Fibroblast of gingiva (primary cell): ENCODE measurements at places on chromosomes 1 and 21.

DNA sequence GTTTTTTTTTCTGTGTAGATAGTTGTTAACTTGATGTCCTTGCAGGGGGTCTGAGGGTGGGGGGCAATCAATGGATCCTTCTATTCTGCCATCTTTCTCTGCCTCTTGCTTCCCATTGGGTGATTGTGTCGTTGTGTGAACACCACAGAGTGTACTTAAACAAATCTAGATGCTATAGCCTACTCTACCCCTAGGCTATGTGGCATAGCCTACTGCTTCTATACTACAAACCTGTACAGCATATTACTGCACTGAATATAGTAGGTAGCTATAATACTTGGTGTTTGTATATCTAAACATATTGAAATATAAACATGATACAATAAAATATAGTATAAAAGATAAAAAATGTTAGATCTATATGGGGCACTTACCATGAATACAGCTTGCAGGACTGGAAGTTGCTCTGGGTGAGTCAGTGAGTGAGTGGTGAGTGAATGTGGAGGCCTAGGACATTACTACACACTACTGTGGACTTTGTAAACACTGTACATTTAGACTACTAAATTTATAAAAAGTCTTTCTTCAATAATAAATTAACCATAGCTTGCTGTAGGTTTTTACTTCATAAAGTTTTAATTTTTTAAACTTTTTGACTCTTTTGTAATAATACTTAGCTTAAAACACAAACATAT lies 105.4 kb downstream of the CENPF start:
- no peak for DNase-seq

- DNase-seq = no peak
Observed at GRCh38 chr1:160061369-160062229, 8.4 kb downstream of the KCNJ10 start.

DNA sequence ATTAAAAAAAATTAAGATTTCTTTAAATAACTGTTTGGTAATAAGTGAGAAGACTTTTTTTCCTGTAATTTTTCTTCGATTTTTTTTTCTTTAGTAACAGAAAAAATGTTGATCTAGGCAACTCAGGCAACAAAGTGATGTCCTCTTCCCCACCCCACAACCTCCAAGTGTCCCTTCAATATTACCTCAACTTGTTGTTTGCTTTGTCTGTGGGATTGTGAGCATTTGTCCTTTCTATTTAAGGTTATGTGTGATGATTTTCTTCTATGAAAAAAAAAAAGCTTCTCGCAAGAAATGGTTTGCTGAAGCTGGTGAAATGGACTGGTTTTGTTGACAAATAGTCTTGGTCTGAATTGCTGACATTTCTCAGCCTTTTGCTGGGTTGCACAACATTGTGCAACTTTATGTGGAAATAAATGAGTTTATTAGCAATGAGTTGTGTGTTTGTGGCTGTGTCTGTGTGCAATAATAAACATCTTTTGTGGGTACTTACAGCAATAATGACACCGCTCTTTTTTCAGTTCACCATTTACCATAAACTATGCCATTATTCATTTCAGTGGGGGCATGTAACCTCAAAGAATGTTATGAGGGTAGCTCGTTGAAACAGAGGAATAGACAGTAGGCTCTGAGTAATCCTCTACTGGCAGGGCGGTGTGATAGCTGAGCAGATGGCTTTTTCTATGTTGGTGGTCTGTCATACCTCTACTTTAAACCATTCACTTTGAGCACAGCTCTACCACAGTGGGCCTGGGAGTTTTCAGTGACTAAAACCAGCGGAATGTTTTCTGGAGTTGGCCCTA lies 218.4 kb downstream of the HLX start:
- peak; percentile 99 for DNase-seq

DNA sequence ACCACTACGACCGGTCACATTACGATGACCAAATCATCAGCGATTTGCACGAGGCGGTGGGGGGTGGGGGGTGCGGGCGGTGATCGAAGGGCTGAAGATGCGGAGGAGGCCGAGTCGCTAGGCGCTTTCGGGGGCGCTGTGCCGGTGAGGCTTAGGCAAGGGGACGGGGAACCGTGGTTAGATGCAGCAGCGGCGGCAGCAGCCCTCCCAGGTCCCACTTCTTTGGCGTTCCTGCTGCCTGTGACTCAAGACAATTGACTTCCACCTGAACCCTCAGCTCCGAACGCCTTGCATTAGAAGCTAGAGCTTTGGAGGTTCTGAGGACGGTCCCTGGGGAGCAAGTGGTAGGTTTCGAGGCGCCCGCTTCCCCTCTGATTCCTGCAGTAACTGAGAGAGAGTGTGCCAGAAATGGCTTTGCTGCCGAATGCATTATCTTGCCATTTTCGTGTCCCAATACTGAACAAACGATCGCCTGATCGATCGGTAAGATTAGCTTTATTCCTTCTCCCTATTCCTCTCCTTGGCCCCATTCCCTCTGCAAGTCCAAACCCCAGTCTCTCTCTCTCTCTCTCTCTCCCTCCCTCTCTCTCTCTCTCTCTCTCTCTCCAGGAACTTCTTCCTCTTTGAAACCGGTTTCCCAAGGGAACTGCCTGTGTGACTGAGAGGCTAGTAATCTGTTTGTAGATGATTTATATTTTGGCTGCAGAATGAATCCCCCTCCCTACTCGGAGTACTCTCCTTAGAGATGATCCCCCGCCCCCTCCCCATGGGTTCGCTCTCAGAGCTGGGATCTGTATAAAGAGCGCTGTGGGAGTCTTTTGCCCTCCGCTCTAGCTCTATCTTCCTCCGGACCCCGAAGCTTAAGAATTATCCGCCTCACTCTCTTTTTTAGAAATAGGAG lies 735 bp upstream of the BRINP3 start:
- DNase-seq = no peak

DNA sequence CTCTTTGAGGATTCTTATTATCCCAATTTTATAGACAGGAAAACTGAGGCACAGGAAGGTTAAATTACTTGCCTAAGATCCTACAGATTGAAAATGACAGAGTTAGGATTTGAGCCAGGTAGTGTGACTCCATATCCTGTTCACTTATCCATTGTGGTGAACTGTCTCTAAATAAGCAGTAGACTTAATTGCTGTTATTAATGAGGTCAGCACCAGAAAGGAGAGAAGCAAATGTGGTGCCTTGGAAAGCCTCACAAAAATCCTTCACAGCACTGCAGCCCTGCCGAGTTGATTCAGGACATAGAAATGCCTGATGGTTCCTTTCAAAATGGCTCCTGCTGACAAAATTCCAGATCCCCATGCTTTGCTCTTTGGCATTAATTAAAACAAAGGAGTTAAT lies 193.3 kb upstream of the BEND5 start:
- DNase-seq = no peak

- DNase-seq = no peak
Observed at GRCh38 chr1:84691122-84691783, 992 bp upstream of the SSX2IP start.

DNA sequence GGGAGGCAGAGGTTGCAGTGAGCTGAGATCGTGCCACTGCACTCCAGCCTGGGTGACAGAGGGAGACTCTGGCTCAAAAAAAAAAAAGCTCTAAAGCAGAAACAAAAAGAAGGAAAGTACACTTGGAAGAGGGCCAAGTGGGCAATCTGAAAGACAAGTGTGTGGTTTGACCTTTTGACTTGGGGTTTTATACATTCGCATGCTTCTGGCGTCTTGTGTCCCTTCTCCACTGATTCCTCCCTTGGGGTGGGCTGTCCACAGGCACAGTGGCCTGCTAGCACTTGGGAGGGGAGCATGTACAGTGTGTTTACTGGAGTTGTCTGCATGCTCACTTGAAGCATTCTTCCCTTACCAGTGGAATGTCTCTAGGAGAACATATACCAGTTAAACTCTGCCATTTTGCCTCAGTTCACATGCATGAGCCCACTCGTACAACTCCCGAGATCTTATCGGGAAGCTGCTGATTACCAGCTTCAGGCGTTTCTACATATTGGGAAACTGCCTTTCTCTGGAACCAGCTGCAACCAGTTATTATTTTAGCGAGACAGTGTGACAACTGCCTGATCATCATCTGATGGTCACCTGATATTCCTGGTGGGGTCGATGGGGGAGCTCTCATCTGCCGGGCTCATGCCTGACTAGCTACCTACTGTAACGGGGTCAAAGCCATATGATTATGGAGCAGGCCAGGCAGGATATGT lies 113.5 kb upstream of the ZNF678 start:
- DNase-seq = no peak

- DNase-seq = peak; percentile 17
Observed at GRCh38 chr21:45404730-45405270, at the start of gene COL18A1. COL18A1 (plus strand) TSS chr21:45405165; CDS start chr21:45405231, 66 bp downstream.

DNA sequence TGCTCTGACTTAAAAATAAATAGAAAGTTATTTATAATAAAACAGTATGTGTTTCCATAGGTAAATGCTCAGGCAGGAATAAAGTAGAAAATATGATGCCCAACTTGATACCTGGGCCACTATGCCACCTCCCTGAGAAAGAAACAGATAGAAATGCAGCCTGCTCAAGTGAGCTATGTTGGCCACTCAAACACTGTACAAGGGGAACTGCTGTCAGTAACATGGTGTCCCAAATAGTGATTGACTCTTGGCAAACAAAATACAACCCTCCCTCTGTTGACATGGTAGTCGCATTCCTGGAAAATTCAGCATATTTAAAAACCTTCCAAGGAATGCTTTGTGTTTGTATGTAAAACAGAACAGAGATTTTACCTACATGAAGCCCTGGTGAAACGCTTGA lies 66.9 kb upstream of the KCNE2 start:
- DNase-seq = no peak

DNA sequence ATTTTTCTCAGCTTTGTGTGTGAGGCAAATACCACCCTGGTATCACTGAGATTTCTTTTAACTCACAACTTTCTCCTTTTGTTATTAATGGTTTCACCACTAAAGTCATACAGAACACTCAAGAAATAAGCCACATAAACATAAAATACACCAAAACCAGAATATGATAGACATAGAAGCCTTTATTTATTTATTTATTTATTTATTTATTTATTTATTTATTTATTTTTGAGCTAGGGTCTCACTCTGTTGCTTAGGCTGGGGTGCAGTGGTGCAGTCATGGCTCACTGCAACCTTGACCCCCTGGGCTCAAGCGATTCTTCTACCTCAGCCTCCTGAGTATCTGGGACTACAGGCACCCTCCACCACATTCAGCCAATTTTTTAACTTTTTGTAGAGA lies 12.5 kb downstream of the KRTAP8-1 start:
- no peak for DNase-seq

DNA sequence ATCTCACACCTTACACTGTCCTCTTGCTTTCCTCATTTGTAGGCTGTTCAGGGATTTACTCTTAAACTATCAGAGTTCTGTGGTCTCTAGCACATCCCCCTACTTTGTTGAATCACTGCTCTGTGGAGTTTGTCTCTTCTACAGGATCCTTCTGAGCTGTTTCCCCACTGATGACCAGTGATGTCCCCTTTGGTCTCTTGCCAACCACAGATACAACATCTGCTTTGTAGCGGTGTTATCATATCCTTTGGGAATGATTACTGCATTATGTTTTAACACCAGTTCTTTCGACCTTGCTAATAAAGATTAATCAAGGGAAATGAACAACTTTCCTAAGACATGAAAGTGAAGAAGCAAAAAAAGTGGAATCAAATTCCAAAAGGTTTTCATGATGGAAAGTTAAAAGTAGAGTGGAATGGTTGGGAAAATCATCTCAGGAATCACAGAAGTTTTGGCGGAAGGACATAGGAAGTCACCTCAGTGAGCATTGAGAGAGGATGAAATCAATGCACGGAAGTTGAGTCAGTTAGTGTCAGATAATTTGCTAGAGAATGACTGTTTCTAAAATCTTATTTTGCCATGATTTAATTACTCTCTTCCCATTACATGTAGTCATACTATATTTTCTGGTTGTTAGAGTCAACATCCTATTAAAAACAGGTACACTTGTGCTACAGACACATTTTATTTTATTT lies 11.2 kb downstream of the OR10K2 start:
- DNase-seq = no peak

DNA sequence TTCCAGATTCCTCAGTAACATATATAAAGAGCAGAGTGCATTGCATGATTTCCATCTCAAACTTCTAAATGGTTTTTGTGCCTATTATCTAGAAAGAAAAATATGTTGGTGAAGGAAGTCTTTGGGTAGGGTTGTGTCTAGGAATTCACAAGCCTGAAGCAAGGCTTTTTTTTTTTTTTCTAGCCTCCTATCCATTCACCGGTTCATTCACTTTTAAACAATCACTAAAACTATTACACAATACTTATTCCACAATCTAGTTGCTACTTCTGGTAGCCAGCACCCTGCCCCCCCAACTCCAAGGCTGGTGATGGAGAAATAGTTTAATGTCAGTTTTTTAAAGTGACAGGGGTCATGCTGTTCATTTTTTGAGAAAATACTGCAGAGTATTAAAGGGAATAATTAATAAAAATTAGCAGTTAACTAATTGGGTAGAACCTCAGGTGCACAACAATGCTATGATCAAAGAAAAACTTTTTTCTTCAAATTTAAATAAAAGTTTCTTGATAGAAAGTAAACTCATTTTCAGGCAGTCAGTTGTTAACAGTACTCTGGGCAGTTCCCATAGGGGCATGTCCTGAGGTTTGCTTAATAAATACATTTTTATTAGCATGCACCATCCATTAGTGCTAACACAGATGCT lies 10.9 kb downstream of the IRF2BP2 start:
- peak; percentile 60 for DNase-seq

GRCh38 chr1:89771991-89772560 lies 48.8 kb upstream of the LRRC8D start:
- DNase-seq = no peak

DNA sequence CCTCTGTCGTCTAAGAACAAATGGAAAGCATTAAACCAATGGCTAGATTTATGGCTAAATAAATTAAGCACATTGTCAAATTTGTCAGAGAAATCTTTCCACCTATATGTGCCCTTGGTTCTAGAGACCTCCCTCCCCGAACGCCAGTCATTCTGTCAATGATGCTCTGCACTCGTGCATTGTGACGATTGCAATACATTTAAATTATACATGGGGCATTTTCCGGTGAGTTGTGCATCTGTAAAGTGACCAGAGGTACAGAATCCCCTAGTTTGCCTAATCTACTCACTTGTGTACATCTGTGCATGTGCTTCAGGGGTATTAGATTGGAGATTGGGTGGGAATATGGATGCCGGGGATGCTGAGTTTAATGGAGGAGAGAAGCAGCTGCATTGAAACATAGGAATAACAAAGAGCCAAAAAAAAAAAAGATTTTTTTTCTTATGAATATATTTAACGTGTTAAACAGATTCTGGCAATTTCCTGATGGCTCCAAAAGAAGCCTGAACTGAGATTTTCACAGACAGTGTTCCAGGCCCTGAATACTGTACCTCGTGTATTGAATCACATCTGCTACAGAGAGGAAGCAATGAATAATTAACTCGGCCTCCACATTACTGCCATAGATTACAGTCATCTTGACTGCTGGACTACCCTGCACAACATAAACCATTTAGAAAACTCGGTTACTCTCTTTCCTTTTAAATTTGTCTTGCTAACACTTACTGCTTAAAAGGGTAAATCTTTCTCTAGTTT lies 149.0 kb upstream of the C1orf87 start:
- DNase-seq = no peak

- DNase-seq = no peak
Observed at GRCh38 chr1:55212349-55213150, 2.6 kb downstream of the USP24 start.
